ENCODE measurements at places on chromosomes 12 and 14.

DNA sequence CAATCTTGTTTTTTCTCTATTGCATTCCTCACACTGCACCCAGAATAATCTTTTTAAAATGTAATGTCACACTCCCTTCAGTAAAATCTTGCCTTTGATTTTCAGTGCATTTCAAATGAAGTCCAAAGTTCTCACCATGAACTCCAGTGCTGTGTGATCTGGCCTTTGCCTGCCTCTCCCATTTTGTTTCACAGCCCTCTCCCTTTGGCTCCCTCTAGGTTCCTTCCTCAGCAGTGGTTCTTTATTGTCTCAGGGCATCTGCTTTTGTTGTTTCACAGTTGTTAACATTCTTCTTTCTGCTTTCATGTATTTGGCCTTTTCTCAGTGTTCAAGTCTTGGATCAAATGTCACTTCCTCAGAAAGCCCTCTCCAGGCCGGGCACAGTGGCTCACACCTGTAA is 84.5 kb upstream of the AMN1 start:
- no peak for DNase-seq

DNA sequence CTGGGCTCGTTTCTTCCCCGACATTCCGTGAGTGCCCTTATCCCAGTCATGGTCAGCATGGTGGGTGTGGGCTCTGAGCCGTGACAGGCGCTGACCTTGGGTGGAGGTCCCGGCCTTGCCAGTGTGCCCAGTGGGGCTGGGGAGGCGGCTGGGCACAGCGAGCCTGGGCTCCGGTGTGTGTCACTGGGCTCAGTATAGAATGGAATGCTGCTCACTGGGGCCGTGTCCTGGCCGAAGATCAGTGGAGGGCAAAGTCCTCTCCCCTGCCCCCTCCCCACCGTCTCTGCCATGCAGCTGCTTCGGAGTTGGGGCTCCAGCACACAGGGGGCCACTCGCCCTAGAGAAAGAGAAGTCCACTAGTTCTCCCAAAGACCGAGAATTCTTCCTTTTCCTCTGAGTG is 164.4 kb downstream of the TSPAN9 start:
- DNase-seq: no peak

- no peak for DNase-seq
Observed at GRCh38 chr14:96161636-96162035, 43.0 kb upstream of the BDKRB2 start.

GRCh38 chr14:101520621-101521472 is 40.4 kb upstream of the DIO3 start:
- DNase-seq: no peak

- no peak for DNase-seq
Observed at GRCh38 chr12:100593490-100593889, 20.0 kb downstream of the GAS2L3 start.

- peak; percentile 47 for DNase-seq
Observed at GRCh38 chr14:40386433-40386832, 954.2 kb upstream of the FBXO33 start.

DNA sequence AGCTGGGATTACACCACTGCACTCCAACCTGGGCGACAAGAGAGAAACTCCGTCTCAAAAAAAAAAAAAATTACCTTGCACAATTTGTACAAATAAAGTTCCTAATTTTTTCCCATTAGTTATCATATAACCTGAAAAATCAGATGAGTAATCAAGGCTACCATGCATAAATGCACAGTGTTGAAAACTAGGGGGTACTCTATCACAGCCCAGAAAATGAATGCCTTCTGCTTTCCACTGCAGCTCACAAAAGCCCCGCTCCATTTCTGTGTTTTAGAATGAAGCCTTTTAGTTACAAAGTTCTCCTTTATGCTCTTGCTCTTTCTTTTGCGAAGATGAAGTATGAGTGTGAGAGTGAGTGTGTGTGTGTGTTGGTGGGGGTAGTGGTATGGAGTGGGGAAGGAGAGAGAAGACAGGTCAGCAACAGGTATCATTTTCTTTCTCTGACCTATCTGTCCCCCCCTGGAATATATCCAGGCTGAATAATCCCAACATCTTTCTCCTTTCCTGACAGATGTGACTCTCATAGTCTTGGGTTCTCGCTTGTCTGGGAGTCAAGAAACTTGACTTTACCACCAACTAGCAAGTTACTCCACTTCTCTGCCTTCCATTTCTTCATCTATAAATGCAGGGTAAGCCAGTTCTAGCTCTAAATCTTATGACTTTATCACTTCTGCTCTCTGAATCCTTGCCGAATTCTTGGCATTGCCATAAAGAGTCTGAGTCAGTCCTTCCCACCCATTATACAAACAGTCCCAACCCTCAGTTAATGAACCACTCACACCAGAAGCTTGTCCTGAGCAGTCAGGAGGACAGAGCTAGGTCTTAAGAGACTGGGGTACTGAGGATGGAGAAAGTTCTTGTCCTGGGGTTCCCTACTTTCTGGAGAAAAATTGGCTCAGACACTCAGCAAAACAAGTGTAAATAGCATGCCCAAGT is 16.1 kb downstream of the BIN2 start:
- DNase-seq: no peak

DNA sequence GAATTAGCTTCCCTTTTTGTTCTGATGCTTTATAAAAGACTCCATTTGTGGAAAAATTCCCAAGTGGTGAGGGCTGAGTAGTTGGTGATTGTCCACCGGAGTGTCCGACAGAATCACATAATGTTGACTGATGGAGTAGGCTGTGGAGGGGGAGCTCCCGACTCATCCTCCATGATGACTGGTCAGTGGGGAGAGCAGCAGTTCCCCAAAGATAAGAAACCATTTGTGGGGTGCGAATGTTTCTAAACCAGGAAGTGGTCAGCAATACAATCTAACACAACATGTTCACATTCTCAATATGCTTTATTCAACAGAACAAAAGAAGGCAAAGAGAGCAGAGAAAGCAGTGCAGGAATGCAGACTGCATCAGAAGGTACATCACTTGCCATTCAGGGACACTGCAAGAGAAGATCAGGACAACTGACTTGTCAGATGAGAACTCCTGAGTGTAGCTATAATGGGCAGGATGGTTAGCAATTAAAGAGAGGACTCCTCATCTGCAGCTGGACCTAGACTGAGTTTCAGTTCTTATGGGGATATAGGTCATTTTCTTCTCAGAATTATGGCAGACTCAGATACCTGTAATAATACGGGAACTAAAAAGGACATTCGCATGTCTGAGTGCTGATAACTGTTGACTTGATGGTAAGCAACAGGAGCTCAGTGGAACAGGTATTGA is 5.4 kb downstream of the KRT6B start:
- DNase-seq: no peak

DNA sequence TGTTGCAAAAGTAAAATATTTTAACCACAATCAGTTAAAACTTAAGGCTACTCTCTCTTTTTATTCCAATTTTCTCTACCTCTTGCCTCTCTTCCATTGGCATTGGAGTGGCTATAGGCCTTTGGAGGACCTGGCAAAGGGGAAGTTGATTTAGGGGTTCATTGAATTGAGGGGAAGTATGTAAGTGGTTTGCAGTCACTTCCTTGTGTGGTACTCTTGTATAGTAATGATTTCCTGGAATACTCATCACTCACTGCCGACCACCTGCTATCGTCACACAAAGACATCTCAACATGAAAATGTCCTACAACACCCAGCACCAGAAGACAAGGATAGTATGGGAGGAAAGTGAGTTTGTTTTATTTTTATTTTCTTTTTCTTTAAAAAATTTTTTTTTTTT is 45.7 kb upstream of the CPM start:
- DNase-seq: no peak

GRCh38 chr12:116996621-116997020 is 85.9 kb downstream of the FBXW8 start:
- no peak for DNase-seq

DNA sequence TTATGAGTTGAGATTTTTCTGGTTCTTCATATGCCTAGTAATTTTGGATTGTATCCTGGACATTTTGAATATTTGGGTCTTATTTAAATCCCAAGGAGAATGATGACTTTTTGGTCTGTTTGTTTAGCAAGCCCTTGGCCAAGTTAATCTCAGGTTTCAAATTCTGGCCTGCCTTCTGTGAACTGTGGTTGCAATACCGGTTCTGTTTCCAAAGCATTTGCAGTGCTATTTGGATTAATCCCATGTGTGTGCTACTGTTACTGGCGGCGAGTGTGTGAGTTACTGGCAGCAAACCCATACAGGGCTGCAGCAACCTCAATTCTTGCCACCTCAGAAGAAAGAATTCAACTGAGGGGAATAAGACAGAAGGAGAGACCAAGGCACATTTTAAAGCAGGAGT is 51.1 kb downstream of the TMEM260 start:
- no peak for DNase-seq

DNA sequence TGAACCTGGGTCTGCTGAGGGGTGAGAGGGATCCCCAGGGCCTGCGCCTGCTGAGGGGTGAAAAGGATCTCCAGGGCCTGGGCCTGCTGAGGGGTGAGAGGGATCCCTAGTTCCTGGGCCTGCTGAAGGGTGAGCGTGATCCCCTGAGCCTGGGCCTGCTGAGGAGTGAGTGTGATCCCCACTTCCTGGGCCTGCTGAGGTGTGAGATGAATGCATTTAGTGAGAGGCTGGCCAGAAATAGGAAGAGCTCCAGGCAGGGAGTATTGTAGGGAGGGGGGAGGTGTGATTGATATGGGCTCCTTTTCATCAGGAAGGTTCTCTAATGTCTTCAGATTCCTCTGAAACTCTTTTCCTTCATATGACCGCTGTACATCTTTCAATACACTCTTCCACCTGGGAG is 43.0 kb downstream of the FAM186A start:
- DNase-seq: no peak

- no peak for DNase-seq
Observed at GRCh38 chr14:106058342-106058741, 532.0 kb downstream of the TMEM121 start.

GRCh38 chr14:54528973-54529372 is 19.3 kb downstream of the CGRRF1 start:
- no peak for DNase-seq

DNA sequence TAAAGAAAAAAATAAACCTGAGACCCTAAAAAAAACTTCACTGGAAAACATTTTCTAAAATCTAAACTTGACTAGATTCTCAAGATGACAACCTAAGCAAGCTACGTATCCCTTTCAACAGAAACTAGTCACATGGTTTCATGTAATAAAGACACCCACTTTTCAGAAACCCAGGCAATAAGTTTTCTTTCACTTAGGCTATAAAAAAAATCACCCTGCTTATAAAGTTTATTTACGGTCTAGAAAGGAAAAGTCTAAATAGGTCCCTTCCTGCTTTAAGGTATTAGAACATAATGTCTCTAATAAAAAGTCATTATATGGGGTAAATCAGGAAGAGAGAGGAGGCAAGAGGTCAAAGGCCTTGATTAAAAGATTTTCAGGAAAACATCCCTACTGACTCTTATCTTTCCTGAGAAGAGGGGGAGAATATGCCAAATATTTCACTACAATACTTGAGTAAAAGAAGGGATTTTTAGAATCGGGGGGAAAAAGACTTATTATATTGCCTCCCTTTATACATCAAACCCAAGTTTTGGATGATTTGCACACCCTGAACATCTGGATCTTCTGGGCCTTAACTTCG is 9.5 kb downstream of the CLIP1 start:
- no peak for DNase-seq

DNA sequence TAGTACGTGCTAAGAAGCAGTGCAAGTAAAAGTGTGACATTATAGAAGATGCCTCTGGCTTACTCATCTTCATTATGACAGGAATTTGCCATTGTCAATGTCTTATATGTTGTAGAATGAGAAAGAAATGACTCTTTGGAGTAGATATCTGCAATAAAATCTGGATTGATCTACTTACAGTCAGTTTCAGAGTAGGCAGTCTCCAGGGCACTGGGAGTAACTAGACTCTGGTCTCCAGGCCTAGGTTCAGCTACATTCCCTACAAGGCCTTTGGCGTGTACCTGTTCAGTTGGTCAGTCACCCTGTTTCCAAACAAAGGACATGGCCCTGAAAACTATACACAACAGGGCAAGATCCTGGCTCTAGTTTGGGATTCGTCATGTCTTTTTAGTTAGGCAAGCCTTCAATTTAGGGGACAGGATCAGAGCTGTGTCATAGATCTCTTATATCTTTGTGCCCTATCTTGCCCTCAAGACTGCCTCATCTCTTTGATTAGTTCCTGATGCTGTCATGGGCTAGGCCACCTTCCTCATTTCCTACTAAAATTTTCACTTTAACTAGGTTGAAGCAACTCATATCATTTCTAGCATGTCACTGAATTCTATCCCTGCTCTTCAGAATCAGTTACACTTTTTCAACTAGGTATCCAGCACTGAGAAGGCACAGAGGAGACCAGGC is 410.0 kb downstream of the RAD51B start:
- no peak for DNase-seq

DNA sequence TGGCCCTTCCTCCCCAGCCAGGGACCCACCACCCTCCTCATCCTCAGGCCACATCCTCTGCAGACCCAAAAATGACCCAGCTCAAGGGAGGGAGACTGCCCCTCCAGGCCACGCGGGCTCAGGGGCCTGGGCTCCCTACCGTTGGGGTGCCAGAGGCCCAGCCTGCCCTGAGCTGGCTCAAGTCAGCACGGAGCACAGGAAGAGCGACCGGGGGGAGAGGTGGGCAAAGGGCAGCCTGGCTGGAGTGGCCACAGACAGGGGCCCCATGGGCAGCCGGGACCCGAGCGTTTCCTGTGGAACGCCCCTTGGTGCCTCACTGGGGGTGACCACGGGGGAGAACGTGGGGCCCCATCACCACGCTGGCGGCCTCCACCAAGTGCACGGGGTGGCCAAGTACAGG is 10.7 kb downstream of the JAG2 start:
- no peak for DNase-seq

GRCh38 chr14:44612002-44612401 is 104.9 kb upstream of the FSCB start:
- no peak for DNase-seq

DNA sequence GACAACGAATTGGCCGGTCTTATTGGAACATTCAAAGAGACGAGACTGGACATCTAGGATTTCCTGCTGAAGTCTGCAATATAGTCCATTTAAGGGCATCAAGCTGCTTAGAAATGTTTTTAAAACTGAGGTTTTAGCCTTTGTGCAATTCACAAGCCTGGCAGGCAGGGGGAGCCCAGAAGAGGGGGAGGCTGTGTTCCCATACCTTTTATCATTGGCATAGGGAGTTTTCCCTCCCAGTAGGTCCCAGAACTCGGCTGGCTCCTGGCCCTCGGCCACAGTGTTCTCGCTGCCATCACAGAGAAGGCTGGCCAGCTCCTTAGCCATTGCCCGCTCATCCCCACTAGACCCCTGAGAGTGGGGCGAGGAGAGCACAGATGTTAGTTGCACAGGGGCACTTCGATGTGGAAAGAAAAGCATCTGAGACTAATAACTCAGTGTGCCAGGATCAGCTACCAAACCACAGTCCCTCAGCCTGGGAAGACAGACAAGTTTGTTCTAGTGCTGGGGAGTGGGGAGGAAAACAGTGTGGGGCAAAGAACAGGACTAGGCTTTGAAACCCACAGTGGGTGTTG is 15.1 kb downstream of the AVIL start:
- no peak for DNase-seq

- no peak for DNase-seq
Observed at GRCh38 chr14:81310606-81311005, 89.5 kb downstream of the STON2 start.

DNA sequence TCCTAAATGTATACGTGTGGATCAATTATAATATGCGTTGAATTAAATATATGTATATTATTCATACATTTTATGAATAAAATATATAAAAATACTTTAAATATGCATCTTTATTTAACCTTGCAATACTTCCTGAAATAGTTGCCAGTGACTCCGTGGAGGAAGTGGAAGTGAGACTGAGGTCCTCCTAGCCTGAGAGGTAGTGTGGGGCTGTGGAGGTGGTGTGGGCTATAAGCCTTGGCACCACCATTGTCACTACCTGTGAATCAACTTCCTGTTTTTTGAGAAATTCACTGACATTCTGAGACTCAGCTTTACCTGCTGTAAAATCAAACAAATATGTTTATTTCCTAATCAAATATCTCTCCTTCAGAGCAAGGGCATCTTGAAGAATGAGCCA is 514.2 kb downstream of the VRK1 start:
- no peak for DNase-seq
